ENCODE measurements at places on chromosomes 2 and 18.

DNA sequence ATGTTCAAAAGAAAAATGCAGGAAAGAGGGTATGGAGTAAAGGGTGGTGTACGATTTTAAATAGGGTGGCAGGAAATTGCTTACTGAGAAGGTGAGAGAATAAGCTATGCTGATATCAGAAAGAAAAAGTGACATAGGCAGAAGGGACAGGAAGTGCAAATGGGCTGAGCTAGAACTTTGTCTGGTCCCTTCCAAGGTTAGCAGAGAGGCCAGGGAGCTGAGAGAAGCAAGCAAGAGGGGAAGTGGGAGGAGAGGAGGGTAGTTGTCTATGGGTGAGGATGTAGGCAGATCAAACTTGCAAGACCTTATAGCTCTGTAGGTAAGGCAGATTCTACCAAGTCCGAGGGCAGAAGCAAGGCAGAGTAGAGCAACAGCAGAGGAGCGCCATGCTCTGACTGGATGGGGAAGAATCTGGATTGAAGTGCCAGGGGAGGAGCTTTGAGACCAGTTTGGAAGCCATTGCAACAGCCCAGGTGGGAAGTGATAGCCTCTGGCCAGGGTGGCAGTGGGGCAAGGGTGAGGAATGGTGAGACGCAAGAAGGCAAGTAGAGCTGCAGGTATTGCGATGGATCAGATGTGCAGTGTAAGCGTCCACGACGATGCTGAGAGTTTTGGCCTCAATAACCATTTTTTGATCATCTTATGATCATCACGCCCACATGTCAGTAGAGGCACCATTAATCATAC, 134.4 kb upstream of the APCDD1 start:
- DNase-seq = no peak

DNA sequence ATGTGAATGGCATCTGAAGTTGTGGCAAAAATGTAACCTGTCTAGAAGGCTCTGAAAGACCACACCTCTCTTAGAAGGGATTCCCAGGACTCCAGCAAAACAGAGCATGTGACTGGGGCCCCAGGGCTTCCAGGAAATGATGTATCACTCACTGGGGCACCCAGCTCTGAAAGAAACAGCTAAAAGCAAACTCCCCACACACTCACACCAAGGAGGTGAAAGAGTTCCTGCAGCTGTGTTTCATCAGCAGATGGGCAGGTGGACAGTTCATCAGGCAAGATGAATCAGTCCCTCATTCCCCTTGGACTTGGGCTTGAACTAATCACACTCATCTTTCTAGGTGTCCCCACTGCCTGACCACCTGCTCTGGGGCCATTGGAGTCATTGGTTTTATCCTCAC, 76.2 kb downstream of the CCBE1 start:
- DNase-seq = no peak

GRCh38 chr18:49560624-49561288, 1.1 kb upstream of the LIPG start:
- no peak for DNase-seq

- DNase-seq = no peak
These were observed 472 bp upstream of the PLEKHM3 start for GRCh38 chr2:208025814-208026184.

DNA sequence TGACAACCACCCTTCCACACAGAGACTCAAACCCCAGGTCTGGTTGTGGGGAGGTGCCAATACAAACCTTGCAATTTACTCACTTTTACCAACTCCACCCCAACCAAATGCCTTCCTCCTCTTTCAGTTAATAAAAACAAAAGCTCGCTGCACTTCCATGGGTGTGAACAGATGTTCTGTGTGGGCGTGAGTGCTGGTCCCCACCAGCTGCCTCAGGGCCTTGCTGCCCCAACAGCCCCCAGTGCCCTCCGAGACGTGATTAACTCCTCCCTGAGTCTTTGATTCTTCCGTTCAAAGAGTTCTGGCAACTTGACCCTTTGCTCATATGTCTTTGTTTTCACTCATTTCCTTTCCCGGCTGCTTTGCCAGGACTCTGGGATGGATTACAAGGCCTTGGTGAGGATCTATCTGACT, 258.9 kb upstream of the CXCR4 start:
- no peak for DNase-seq

DNA sequence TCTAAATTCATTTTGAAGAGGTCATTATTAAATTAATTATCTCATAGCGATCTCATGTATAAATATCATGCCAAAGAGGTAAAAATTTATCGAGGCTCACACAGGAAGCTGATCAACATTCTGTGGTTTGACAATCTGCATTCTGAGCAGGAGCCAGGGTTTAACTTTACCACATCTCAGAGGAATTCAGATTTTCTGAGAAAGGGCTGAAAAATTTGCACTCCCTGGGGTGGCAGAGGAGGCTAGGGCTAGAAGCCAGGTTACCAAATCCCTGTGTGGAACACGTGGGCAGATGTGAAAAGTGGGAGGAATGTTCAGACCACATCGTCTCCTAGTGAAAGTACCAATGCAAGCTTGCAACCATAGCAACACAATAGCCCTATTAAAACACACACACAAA, 63.5 kb upstream of the CTLA4 start:
- DNase-seq = no peak

DNA sequence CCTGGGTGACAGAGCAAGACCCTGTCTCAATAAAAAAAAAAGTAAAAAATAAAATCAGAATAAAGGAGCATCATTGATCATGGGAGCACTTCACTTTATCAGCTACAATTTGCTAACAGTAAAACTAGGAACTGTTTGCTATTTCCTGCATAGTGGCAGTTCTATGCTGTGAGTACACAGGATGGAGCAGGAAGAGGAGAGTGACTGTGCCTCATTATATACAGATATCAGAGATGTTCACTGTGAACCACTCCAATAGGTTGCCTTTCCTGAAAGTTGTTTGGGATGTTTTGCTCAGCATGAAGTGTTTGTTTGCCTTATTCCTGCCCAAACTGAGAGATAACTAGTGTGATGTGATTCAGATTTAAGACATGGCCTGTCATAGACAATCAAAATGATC, 151.4 kb upstream of the EPAS1 start:
- DNase-seq = no peak

DNA sequence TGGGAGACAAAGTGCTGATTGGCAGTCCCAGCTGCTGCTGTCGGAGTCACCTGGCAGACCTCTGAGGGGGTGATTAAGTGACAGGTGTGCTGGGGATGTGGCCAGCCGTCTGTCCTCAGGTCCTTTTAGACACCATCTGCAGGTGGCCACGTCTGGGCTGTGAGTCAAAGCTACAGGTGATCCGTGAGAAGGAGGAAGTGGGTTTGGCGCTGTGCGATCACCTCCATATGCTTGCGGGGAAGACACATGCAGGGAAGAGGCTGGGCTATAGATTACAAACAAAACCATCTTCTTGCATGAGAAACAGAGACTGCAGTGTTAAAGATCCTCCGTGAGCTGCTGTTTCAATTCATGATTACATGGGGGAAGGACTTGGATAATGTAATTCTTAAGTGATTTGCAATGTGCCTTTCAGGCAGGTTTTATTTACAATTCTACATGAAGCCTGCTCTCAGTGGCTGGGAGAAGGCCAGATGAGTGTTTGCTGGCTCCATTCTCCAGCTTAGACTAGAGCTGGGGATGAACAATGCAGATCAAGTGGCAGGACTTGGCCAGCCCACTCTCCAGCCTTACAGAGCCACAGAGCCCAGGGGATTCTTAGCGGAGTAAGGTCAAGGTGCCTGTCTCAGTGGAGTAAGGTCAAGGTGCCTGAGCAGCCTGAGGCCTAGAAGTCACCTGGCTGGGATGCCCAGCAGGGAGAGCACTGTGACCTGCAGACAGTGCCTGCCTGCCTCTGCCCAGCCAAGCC, 87.8 kb downstream of the LYPD1 start:
- DNase-seq = no peak

- no peak for DNase-seq
These were observed 3.1 kb downstream of the COL3A1 start for GRCh38 chr2:188977317-188977716.

Data from hippocampal formation (tissue), 2 donors.